ENCODE measurements at places on chromosomes 5 and 9.

DNA sequence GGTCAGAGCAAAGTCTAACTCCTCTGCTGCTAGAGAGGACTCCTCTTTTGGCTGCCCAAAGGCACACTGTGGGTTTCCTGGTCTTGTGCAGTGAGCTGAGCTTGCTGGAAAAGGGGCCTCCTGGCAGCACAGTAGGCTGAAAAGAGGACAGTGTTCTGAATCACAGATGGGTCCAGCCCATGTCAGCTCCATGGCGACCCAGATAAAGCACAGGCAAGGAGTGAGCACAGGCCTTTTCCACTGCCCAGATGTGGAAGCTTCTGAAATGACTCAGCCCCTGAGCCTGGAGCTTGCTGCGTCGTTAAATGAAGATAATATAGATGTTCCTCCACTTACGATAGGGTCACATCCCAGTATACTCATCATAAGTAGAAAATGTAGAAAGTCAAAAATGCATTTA is 8.1 kb downstream of the CCDC180 start:
- no peak for DNase-seq

DNA sequence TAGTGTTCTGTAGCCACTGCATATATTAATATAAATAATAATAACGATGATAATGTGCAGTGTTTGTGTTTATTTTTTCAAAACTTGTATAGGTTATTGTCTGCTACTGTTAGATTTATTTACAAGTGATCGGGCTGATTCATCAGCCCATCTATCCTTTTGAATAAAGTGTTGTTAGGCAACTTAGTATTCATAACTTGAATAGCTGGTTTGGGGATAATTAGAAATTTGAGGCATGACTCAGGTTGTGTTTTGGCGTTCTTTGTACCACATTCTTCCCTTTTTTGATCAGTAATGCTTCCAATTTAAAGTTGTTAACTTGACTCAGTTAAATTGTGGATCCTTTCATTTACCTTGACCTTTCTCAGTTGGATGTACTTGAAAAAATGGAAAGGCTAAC is 69.7 kb downstream of the FOCAD start:
- no peak for DNase-seq

- no peak for DNase-seq
These were observed 56.7 kb upstream of the BASP1 start for GRCh38 chr5:17160756-17161040.

GRCh38 chr9:2740616-2741015 is 23.3 kb downstream of the KCNV2 start:
- no peak for DNase-seq

GRCh38 chr5:129902816-129903215 is 1.4 kb upstream of the CHSY3 start:
- DNase-seq = no peak

GRCh38 chr5:134456825-134457224 is 45.1 kb upstream of the CDKN2AIPNL start:
- no peak for DNase-seq

DNA sequence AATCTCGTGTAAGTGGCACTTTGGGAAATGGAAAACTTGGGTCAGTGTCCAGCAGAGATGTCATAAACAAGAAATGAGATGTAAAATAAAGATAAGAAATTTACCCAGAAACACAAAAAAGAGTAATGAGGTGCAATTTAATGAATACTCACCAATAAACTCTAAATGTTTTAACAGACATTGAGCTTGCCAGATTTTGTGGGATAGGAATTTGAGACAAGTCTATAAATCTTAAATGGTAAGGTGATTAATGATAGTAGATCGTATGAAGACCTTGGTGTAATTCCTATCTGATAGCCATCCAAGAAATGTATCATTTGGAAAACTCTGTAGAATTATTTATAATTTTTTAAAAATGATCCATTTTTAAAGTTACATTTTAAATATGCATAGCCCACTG is 682.4 kb downstream of the MAT2B start:
- no peak for DNase-seq

GRCh38 chr9:124078641-124079040 is 67.1 kb downstream of the LHX2 start:
- no peak for DNase-seq

- DNase-seq = no peak
These were observed 8.7 kb upstream of the CORO2A start for GRCh38 chr9:98201102-98201501.

- DNase-seq = no peak
These were observed 154.3 kb downstream of the NFIB start for GRCh38 chr9:14159440-14160216.

DNA sequence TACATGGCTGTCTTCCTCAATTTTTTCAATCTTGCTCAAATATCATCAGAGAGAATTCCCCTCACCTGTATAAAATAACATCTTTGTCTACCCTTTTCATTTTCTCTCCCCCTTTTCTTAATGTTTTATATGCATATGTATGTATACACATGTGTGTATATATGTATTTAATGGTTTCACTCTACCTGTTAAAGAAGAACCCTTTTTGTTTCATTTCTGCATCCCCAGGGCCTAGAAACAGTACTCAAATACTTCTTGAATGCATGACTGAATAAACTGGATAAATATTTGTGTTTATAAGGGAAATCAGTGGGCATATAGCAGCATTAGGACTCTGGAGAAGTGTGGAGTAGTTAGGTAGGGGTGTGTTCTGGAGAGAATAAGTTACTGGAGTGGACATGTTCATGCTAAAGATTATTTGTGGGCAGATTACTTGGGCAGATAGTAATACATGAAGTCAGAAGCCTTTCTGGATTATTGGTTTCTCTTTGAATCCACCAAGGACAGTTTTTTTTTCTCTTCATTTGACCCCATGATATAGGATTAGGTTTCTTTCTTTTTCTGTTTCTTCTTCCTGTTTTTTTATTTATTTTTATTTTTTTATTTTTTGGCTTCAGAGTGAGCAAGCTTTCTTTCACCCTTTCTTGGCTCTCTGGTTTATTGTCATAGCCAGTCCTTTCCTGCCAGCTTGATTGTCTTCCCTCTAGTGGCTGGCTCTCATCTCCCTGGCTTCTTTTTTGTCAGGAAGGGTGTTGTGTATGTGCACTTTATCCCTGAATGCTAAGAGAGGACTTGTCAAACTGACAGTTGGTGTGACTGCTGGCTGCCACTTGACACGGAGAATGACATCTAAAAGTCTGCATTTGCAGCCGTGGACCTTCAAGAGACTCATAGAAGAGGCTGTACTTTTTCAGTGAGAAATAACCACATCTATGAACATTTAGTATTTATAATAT is 89.3 kb downstream of the ZCCHC7 start:
- no peak for DNase-seq

DNA sequence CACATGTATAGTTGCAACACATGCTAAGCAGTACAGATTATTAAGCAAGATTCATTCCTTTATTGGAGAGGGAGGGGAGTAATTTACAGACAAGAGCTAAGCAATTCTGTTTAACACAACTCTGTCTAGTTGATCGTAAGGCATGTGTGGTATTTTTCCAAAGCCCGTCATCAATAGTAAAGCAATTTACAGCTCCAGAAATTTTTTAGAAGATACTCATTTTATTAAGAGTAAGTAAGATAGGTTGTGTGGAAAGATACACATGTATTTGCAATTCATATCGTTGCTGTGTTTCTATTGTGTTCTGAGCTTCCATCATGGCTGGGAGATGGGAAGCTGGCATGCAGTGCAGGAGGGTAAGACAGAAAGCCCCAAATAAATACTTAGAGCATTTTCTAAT is 289.2 kb upstream of the TMEM161B start:
- DNase-seq = no peak

DNA sequence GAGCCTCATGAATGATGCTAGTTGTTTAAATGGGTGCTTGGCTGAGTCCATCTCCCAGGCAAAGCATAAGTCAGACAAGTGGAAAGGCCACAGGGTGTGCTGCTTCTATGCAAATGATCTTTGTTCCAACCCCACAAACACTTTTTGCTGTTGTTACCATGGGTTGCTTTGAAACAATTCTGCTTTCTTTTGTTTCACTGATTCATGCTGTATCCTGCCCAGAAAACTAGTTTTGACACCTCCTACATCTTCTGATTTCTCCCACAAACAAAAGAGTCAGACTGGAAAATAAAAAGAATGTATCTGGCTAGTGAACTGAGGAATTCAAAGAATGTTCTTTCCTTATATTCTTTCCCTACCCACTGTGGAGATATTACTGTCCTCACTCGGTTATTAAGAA is 298.6 kb downstream of the DIRAS2 start:
- no peak for DNase-seq

- DNase-seq = no peak
These were observed 53.1 kb downstream of the TLE1 start for GRCh38 chr9:81636255-81636599.

- no peak for DNase-seq
These were observed 24.0 kb downstream of the PTGES2 start for GRCh38 chr9:128103589-128103962.

- no peak for DNase-seq
These were observed 140.0 kb upstream of the RAD23B start for GRCh38 chr9:107142896-107143603.

- DNase-seq = no peak
These were observed 72.6 kb upstream of the CYLC2 start for GRCh38 chr9:102922526-102922925.

DNA sequence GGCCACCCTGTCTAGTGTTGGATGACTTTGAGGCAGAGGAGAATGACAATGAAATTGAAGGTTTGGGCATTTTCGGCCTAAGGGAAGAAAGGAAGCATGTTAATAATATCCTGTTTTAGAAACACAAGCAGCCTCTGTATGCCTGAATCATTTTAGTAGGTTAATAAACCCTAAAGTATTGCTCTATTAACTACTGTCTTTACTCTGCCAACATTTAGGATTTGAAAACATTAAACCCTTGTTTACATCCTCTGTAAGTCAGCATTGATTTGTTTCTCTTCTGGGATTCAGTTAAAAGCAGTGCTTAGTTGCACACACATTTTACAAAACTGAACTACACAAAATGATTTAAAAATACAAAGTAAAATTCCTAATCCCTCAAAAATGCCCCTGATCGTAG is 358.9 kb downstream of the ARRDC3 start:
- no peak for DNase-seq
